ENCODE measurements at places on chromosomes 1 and 21.

- DNase-seq, result no peak
These were observed 98.5 kb upstream of the IGSF21 start for GRCh38 chr1:18009055-18009454.

DNA sequence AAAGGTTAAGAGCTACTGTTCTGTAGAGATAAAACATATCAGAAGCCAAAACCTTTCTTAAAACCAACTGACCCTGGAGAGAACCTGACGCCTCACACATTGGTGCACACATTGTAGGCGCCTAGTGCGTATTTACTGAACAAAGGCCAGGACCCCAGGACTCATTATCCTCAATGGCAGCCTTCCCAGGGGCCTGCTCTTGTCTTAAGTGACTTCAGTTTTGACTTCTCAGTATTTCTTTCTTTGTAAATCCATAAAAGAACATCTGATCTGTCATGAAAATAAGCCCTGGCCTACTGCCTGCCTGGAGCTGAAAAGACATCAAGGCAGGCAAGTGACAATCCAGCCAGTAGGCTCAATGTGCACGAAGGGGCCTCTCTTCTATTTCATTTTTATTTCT, 27.6 kb downstream of the ABCA4 start:
- no peak for DNase-seq

DNA sequence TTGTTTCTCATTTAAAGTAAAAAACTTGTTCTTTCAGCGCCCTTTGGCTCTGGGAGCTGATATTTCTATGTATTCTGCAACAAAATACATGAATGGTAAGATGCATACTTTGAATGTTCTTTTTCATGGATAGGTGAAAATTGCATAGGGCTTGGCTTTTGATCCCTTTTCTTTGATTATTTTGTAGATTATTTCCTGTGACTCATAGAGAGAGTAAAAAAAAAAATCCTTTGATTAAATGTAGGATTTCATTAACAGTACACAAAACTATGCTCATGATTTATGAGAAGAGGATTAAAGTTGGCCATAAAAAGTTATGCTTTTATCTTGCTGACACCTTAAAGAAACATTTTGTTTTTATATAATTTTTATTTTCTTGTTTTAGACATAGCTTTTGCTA, 18.7 kb downstream of the CTH start:
- DNase-seq, result no peak

- DNase-seq, result no peak
These were observed 4.9 kb downstream of the AHDC1 start for GRCh38 chr1:27598902-27599528.

- no peak for DNase-seq
These were observed 3.9 kb upstream of the CDC42 start for GRCh38 chr1:22048351-22049192.

DNA sequence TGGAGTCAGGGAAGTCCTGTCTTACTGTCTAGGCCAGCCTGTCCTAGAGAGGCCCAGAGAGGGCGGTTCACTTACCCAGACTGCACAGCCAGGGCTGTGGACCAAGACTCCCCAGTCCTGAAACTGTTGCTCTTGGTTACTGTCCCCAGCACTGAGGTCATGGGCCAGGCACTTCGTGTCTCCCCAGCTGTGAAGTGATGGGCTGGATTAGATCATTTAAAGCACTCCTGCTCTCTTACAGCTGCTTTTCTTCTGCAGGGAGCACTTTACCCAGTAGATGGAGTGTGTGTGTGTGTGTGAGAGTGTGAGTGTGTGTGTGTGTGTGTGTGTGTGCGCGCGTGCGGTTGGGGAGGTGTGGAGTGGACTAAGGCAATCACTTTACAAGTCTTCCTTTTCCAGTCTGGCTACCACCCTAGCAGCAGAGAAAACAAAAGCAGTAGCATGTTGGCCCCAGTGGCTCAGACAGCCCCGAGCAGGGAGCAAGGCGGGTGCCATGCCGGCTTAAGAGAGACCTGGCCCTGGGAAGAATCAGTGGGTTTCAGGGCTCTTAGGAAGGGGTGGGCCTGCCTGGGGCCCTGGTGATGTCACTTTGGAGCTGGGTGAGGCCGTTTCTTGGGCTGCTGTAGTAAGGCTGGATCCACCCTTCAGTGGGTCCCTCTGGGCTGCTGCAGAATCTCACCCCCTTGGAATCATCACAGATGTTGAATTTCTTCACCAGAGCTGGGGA, 2.4 kb downstream of the SPSB1 start:
- no peak for DNase-seq

DNA sequence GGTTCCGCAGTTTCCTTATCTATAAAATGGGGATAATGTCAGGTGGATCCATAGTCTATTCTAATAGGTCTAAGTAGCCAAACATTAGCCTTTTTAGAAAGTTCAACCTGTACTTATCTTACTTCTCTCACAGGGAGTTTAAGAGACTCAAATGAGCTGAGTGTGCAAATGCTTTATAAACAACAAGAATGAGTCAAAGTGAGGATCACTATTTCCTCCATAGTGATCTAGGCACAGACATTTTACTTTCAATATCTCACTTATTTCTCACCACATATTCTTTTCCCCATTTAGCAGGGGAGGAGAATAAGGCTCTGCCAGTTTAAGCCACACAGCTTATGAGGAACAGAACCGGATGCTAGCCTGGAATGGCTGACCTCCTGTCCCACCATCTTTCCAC, 92.1 kb upstream of the LMO4 start:
- no peak for DNase-seq

DNA sequence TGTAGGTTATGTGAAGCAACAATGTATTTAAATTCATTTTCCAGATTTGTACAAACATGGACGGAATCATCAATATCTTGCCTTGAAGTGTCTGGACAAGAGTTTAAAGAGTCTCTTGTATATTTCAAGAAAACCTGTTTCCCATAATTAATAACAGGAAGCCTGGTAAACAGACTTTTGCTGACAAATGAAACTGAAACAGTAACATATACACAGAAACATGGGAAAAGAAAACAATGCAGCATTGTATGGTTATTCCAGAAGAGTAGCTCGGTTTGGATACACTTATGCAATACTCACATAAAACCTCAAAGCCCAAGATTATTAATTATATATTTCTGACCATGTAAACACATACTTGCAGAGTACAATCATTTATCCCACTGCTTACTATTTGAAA, 265.5 kb downstream of the PTPRC start:
- DNase-seq, result no peak

GRCh38 chr21:45169682-45170081, 95.3 kb downstream of the ADARB1 start:
- DNase-seq, result no peak

DNA sequence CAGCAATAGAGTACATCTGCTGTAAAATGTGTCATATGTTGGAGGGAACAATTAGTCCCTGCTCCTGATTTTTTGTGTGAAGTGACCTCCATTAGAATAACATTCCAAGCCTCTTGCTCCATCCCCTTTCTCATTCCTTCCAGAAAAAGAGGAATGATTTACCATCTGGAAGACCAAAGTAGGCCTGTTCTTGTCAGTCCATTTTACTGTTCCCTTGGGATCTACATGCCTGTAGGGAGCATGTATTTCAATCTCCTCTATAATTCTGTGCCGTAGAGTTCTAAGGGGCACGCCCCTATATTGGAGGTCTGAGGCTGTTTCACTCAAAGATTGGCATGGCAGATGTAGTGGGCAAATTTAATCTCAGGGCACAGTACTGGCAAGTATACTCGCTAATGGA, 48.8 kb upstream of the MAN1A2 start:
- DNase-seq, result no peak

- DNase-seq, result no peak
These were observed 85.0 kb upstream of the LYST start for GRCh38 chr1:235951661-235952060.

DNA sequence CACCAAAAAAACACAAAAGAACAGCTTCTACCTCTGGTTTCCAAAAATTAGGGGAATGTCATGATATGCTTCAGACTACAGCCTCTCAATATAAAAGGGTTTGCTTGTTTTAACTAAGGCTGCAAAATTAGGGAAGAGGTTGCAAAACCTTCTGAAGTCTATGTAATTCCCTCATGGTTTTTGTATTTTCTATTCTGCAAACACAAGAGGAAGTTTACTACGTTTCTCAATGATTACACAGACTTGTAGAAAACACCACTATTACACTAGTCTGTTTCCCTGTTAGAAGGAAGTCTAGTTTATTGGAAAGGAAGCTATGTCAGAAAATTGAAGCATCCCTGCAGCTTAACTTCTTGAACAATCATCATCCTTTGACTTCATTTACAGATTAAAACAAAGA, 229.7 kb upstream of the FMN2 start:
- no peak for DNase-seq

- DNase-seq, result no peak
These were observed 57.3 kb downstream of the LAMC2 start for GRCh38 chr1:183243161-183244050.

DNA sequence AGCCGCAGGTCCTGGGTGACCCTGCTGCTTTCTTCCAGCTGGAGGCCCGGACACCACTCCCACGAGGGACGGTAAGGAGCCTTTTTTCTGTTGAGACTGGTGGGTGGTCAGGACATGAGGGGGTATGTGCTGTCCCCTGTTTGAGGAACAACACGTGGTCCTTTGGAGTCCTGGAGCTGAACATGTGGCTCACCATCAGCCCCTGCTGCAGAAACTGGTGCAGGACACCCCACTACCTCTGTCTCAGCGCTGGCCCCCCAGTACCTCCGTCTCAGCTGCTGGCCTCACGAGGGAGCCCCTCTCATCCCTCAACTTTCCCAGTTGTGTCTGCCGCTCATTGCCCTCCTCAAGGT, 34.7 kb downstream of the SLC19A1 start:
- no peak for DNase-seq

Measured in activated CD8-positive, alpha-beta memory T cell treated with anti-CD3 and anti-CD28 coated beads, Interleukin-2, amount 50 U/mL, for 48 hours (primary cell).